ENCODE measurements at places on chromosomes 6 and 20. TPM values are rescaled to one million over a fixed set of nuclear protein-coding genes. Genes with fewer than 3 reads are reported as not detected.

The LAMA2 gene
- 1.6 TPM for total RNA-seq

The GRM4 gene
- total RNA-seq: not detected

The FAM209B gene
- total RNA-seq: not detected

The RXRB gene
- 25.5 TPM for total RNA-seq

The MUC22 gene
- not detected for total RNA-seq

The PHACTR3 gene
- 0.57 TPM for total RNA-seq

The SEMG2 gene
- total RNA-seq: not detected

The BEND3 gene
- total RNA-seq: 7.5 TPM

The RAMACL gene
- 6.2 TPM for total RNA-seq

The SDHAF4 gene
- 9.1 TPM for total RNA-seq

The CDSN gene
- under 0.01 TPM for total RNA-seq

The FHL5 gene
- not detected for total RNA-seq

The GABRR1 gene
- 0.10 TPM for total RNA-seq

The EYA4 gene
- 0.98 TPM for total RNA-seq

The WFDC10B gene
- total RNA-seq: not detected

The FRK gene
- under 0.01 TPM for total RNA-seq

All from vein endothelial cell (primary cell).